CD4-positive, alpha-beta T cell treated with Interleukin-15 for 4 hours (primary cell): ENCODE measurements at places on chromosomes 11 and 22.

DNA sequence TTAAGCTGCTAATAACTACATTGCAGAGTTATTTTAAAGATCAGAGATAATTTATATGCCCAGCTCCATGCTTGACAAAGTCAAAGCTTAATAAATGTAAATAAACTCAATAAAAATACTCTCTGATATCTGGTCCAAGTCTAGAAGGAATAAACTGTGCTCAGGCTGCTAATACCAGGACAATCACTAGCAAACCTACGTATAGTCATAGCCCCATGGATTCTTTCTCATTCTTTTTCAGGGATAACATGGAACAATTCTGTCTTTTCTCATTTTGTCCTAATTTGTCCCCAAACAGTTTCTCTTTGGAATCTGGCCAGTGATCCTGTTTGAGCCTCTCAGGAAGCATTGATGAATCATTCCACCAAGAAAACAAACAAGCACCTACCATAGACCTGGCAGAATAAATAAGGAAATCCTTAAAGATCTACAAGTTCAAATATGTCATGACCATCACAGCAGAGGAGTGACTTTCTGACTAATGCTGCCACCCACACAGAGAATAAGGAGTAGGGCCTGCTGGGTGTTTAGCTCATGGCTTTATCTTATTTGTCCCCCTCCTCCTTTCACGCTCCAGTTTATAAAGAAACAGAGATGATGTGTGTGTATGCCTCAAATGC lies 14.1 kb upstream of the B3GNT6 start:
- DNase-seq: no peak

- DNase-seq: no peak
Observed at GRCh38 chr11:129639300-129639699, 176.3 kb upstream of the TMEM45B start.

GRCh38 chr11:62727165-62727871 lies at the start of gene HNRNPUL2:
Gene HNRNPUL2, minus strand, starts transcription at chr11:62727457. Its CDS starts 301 bp downstream, at chr11:62727156.
- peak; percentile 99 for DNase-seq

DNA sequence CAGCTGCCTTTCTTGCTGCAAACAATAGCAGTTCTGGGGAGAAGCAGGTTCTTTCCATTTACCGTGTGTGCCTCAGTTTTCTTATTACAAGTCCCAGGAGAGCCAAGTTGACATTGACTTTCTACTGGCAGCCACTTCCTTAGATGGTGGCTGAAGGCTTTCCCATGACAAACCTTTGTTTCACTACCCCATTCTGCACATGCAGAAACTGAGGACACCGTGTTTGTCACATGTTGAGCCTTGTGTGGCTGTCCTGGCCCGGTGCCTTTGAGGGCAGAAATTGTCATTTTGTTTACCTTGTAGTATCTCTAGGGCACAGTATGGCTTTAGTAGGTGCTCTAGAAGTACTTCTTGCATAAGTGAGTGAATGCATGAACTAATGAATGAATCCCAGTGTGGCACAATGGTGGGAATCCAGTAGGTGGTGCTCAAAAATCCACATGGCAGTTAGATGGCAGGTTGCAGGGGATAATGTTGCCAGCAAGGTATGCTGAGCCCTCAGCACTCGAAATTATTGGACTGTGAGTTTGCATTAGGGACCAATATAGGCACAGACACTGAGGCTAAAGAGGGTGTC lies 101.6 kb downstream of the CSNK2A3 start:
- DNase-seq: no peak

DNA sequence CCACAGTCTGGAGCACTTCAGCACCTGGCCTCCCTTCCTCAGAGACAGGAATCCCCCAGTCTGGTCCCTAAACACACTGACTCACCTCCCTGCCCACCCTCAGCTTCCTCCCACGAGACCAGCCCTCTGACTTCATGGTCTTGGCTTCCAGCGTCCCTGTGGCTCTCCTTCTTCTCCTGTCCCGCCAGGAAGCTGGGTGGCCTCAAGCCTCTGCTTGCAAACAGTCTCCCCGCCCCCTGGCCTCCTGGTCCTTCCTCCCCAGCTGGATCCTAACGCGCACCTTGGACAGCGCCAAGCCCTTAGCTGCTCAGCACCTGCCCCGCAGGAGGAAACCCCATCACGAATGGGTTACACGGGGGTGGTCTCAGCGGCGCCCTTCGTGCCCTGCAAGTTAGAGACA lies 4.5 kb downstream of the NCF4 start:
- DNase-seq: no peak

GRCh38 chr11:64198511-64198910 lies 8.0 kb upstream of the FERMT3 start:
- no peak for DNase-seq

DNA sequence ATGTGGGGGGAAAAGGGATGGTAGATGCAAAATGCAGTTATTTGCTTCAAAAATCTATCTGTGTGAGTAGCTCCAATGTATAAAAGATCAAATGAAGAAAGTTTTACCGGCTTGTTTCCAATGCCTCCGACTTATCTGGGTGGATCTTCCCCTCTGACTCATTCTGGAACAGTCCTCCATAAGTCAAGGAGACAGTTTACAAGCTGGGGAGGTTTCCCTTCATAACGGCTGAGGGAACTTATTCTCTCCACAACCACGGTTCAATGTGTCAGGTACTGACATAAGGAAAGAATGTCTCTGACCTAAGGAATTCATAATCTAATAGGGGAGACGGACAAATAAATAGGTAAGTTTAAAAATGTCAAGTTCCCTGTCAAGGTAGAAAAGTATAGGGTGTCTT lies 49.7 kb upstream of the BIRC3 start:
- no peak for DNase-seq

DNA sequence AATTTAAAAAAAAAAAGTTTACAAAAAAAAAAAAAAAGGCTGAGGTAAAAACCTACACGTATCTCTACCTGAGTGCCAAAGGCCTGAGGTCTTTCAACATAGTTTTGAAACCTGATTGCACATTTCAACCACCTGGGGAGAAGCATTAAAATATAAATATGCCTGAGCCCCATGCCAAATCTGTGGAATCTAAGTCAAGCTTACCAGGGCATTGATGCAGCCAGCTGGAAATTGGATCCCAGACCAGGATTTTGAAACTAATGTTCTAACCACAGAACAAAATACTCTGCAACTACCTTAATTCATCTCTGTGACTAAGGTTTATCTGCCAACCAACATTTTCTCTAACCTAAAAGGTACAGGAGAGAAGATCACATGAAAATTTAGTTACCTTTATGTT lies 38.8 kb upstream of the CHRNA10 start:
- DNase-seq: no peak

GRCh38 chr11:71207563-71207962 lies 44.8 kb downstream of the SHANK2 start:
- DNase-seq: no peak

DNA sequence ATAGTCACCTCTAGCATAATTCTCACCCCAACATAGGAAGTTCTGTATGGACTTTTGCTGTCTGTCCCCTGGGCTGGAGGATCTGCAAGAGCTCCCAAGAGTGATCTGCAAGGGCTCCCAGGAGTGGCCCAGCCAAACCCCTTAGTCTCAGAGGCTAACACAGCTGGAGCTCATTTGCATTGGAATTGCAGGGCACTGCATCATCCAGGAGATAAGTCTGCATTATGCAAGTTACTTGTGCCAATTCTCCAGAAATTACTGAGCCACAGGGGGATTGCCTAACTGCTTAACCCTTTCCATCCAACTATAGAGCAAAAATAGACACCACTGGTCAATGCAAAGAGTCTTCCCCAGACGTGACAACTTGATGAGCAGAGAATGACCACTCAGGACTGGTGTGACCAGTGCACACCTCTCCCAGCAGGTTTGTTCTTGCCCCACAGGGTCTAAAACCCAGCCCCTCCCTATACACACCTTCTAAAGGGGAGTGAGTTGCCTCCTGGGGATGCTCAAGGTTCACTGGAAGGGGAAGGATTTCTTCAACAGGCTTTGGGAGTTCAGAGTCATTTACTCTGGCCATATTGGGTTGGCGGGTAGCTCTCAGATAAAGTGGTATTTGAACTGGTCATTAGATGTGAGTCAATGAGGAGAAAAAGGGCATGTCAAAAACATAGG lies 38.4 kb downstream of the POU2AF3 start:
- no peak for DNase-seq

DNA sequence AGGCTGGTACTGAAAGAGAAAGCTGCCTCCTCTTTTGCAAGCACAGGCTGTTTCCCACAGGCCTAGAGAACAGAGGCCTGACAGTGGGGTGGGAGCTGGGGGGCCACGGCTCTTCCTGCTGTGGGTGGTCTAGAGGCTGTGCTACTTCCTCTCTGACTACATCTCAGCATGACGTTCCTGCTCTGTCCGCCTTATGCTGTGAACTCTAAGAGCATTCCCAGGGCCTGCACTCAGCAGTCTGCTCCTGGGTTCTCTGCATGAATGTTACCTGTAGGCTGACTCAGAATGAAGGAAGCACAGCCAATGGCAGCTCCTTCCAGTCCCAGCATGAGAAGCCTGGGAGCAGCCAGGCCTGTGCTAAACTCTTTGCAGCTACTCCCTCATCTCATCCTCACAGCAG lies 534.3 kb downstream of the NTM start:
- DNase-seq: no peak

GRCh38 chr11:120028181-120028896 lies 109.6 kb downstream of the TRIM29 start:
- no peak for DNase-seq

- DNase-seq: no peak
Observed at GRCh38 chr22:30397656-30398635, 1.1 kb downstream of the SEC14L2 start.

- no peak for DNase-seq
Observed at GRCh38 chr11:12778240-12778905, 104.2 kb downstream of the TEAD1 start.

DNA sequence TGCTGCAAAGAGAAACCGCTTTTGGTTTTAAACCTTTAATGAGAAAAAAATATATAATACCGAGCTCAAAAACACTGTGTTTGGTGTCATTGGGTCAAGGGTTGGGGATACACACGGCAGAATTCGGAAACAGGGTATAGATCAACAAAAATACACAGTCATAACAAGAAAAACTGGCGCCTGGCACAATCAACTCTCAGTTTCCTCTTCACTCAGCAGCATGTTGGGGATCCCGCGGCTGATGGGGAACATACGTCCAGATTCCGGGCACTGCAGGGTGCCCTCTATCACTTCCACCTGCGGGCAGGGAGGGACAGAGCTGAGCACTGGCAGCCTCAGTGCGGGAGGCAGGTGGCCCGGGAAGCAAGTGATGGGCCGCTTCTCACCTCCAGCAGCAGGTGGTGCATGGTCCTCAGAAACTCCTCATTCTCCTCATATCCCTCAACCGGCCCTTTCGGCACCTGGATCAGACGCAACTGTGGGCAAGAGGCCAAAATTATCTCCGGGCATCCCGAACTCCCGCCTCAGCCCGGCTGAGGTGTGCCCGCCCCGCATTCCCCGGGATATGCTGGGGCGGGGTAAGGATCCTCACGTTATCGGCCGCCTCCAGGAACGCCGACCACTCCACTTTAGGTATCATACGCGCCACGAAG lies 561 bp downstream of the TRMT112 start:
- peak; percentile 30 for DNase-seq

DNA sequence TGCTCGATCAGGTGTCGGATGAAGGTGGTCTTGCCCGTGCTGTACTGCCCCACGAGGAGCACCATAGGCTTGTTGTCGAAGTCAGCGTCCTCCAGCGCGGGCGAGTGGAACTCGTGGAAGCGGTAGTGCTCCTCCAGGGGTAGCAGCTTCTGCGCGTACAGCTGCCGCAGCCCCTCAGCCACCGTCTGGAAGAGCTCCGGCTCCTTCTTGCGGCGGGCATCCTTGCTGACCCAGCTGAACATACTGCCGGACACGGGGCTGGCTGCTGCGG lies 263 bp downstream of the EHD1 start:
- no peak for DNase-seq

DNA sequence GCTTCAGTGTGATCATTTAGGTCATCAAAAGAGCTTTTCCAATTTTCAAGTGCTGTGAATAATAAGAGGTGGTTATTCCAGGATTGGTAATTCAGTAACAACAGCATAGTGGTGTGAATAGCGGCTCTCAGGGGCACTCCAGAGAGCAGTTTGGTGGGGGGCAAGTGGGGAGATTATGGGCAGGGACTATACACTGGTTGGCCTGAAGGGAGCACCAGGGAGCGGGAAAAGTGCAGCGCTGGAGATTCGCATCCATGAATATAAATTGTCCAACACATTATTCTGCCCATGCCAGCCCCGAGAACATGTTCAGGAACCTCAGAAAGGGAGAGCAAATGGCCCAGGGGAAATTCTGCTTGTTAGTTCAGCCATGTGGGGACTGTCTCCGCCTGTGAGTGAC lies 37.9 kb downstream of the OR6Q1 start:
- DNase-seq: no peak

DNA sequence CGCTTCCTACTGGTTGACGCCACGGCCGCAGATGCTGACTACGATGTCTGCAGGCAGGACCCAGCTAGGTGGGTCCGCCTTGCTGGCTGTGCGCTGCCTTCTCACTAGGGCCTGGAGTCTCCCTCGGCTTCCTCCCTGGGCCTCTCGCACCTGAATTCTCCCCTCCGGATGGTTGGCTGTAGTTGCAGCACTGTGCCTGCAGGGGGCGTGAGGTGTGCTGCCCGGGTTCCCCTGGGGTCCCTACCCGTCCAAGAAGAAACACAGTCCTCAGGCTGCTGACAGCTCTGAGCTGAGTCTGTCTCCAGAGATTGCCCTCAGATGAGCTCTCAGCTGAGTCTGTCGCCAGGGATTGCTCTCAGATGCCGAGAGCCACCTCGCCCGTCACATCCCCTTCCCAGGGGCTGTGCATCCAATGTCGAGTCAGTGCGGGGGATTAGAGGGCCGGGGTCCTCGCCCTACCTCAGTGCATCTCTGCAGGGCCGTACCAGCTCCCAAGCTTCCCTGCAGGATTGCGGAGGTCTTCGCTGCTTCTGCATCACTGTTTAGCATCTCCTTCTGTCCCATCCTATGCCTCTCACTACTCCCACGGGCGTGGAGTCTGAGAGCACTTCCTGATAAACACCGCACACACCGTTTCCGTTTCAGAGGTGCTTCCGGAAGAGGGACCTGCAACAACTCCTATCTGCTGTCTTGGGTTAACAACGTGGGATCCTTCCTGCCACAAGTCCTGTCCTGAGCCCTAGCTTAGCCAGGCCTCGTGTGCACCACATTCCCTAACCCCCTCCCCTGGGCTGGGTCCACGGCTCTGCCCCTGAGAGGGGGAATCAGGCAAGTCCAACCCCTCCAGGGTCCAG lies 196.9 kb downstream of the CSNK2A3 start:
- DNase-seq: peak; percentile 66

GRCh38 chr22:42769574-42770447 lies 49.1 kb upstream of the A4GALT start:
- no peak for DNase-seq

DNA sequence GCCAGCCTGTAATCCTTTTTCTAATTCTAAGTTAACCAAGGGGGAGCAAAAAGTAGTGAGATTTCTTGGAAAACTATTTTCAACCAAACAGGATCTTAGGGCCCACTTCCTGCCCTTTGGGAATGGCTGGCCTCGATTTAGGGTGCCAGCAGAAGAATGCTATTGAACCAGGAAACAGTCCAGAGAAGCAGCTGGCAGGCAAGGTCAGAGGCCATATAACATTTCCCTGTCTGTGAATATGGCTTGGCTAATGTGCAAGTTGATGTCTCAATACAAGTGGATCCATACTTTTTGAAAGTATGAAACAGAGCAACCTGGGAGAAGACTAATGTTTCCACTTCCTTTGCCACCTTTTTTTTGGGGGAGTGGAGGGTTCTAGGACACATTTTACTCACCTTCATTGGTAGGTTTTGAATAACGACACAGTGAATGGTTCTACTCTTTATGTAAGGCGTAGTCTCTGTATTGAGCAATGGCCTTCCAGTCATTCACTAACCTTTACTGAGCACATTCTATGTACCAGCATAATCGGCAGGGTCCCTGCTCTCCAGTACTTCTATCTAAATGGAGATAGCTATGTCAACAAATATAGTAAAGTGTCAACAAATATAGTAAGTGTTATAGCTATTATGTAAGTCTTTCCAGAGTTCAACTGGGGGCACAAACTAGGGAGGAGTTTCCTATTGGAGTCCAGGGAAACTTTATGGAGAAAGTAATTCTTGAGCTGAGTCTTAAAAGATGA lies 34.2 kb upstream of the RRM1 start:
- no peak for DNase-seq
